ENCODE measurements at places on chromosomes 4 and X.

DNA sequence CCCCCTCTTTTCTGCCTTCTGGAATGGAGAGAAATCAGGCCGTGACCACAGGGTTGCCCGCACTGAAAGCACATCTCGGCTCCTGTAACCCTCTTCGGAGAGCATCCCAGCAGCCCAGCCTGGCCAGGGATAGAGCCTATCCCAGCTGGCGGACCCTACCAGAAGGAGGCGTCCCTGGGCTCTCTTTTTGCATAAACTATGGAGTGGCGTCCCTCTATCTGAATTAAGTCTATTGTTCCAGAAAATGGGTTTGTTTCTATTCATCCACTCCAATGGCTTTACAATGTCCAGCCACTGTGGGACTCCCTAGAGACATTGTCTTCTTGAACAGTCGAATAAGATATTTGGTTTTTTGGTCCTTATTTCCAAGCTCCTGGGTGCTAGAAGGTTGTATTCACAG is 689 bp upstream of the NHSL2 start:
- no peak for DNase-seq

GRCh38 chr4:7356667-7357310 is 77.9 kb downstream of the PSAPL1 start:
- no peak for DNase-seq

GRCh38 chrX:83529950-83530349 is 21.9 kb downstream of the POU3F4 start:
- no peak for DNase-seq

DNA sequence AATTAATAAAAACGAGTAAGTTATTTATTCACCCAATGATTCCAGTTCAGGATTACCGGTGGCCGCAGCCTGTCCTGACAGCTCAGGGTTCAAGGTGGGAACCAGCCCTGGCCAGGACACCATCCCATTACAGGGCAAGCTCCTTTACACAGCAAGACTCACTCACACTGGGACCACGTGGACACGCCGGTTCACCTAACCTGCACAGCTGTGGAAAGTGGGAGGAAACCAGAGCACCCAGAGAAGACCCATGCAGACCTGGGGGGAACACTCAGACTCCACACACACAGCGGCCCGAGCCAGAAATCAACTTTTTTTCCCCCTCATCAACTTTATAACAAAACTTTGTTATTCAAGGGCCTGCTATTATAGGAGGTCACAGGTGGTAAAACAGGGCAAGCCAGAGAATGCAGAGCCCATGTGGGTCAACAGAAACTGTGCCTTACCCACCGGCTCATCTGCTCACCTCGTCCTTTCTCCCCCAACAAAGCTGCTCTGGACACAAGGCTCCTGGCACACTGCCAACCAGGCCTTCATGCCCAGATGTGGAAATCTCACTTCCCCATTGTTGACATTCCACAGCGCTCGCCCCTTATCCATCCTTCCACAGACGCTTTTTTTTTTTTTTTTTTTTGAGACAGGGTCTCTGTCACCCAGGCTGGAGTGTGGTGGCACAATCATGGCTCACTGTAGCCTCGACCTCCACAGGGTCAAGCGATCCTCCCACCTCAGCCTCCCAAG is 8.0 kb upstream of the ODAPH start:
- no peak for DNase-seq

- no peak for DNase-seq
These were observed 3.0 kb downstream of the ITGB1BP2 start for GRCh38 chrX:71304561-71304960.

DNA sequence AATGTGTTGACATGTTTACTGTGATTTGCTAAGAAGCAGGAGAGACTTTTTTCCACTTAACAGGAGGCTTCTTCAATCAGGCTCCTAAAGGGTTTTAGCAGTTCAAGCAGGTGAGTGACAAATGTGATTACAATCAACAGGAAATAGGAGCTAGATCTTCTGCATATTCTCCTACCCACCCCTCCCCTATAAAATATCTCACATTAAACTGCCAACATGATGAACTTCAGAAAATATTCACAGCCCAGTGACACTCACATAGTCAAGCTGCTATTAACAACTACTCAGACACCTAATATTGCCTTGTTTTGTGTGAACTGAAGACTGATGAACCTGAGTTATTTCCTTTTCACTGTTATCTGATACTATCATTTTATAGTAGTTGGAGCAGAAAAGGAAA is 55.9 kb upstream of the ANTXR2 start:
- DNase-seq, result no peak

GRCh38 chr4:105386012-105386411 is 87.8 kb downstream of the PPA2 start:
- DNase-seq, result no peak

GRCh38 chrX:110284159-110284558 is 33.7 kb downstream of the AMMECR1 start:
- DNase-seq, result no peak

- no peak for DNase-seq
These were observed 28.9 kb upstream of the CHRNA9 start for GRCh38 chr4:40306226-40306625.

DNA sequence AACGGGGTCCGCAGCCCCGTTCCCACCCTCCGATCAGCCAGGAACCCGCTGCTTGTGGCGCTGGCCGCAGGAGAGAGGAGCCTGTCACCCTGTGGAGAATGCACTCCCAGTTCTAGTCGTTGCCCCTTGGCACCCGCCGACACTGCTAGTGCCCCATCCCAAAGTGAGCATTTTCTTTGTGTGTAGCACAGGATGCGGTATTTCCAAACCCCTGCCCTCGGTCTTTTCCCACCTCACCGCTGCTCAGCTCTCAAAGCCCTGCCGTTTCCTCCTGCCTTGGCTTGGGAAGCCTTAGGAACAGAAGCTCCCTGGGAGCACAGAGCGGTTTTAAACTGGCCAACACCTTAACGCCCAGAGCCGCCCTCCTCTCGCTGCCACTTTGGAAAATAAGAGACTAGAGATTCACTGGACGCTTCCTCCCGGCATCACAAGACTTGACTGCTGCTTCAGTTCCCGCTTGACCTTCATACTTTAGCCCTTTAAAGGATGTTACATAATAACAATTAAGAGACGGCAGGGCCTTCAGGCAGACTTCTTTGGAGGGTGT is 772 bp downstream of the CYP4V2 start:
- DNase-seq, result peak; percentile 57

DNA sequence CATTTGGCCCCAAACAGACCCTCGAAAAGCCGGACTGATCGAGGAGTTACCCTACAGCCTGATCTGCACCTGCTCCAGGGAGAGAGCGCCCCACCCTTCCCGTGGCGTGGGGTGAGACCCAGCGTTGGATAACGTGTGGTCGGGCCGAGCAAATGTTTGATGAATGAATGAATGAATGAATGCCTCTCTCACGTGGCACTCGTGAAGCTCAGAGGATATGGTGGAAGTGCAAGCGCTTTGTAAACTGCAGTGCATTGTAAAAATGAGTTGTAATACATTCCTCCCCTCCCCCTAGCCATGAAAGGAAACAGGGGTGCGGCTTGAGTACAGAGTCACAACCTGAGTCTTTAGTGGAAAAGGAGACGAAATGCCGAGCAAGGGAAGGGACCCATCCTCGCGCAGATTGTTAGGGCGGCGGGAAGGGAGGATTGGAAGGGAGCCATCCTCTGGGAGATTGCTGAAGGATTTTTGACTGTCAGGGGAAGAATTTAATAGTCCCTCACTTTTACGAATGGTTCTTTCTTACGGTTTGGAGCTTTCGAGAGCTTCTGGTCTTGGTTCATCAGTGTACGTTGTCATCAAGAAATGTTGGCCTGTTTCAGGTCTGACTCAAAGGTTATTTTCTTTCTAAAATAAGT is 772 bp upstream of the FBXW7 start:
- peak; percentile 73 for DNase-seq

DNA sequence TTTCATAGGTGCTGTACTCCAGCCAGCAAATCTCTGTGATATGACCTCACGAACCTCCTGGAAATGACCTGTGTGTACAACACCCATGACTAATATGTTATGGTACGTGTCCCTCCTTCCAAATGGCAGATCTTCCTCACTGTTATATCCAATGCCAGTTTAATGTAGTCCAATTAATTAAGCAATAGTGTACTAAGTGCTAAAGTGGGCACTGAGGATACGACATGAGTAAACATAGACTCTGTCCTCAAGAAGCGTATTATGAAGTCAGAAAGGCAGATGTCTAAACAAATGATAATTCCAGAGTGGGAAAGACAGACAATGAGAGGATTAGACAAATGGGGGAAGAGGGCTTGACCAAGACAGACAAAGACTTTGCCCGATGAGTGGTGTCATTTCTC is 33.9 kb downstream of the GPRIN3 start:
- DNase-seq, result no peak
